CD4-positive, alpha-beta T cell treated with Interleukin-4 for 1 hour (primary cell): ENCODE measurements at places on chromosomes 5 and 9.

- DNase-seq = no peak
Measured at GRCh38 chr9:4678679-4679267, 596 bp upstream of the CDC37L1 start.

DNA sequence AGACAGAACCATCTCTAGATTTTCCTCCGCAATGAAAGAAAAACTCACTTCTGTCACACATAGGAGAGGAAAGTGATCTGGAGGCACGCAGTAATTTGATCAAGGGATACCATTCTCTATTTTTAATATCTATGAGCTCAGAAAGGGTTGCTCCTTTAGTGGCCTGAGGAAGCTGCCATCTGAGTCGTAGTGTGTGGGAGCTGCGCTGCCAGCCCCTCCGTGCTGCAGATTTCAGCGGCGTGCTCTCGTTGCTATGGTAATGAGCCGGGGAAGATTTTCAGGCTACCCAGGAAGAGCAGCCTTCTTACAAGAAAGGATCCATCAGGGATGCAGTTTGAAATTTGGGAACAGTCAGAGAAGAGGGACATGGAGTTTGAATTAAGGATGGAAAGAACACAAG lies 17.1 kb upstream of the GOLM1 start:
- DNase-seq = no peak

GRCh38 chr9:20623748-20624124 lies 1.4 kb upstream of the MLLT3 start:
- no peak for DNase-seq

DNA sequence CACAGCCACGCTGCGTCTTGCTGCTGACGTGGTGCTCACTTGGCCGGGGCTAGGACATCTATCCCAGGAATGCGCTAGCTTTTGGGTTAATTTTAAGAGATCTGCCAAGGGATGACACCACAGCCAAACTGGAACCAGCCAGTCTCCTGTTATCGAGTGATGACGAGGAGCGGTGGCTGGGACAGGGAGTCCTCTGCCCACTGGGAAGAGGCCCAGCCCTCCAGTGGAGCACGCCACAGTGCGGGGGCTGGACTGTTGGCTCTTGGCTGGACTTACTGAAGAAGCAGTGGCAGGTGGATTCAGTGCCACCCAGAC lies 55.1 kb upstream of the PHYKPL start:
- no peak for DNase-seq

GRCh38 chr5:108193021-108193795 lies 188.7 kb downstream of the FBXL17 start:
- no peak for DNase-seq

DNA sequence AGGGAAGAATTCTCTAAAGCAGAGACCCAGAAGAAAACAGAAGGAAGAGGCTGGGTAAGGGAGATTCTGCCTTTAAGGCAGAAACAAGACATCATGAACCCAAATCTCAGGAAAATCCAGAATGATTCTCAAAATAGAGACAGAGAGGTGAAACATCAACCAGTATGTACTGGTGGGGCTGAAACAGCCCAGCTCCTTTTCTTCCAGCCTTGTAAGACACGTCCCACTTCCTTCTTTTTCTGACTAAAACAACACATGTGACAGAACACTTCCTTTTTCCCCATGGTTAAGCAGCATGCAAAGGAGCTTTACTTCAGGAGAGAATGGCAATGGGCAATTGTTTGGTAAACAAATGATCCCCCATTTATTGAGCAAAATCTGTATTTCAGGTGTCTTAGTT lies 230.8 kb upstream of the NR4A3 start:
- peak; percentile 9 for DNase-seq

DNA sequence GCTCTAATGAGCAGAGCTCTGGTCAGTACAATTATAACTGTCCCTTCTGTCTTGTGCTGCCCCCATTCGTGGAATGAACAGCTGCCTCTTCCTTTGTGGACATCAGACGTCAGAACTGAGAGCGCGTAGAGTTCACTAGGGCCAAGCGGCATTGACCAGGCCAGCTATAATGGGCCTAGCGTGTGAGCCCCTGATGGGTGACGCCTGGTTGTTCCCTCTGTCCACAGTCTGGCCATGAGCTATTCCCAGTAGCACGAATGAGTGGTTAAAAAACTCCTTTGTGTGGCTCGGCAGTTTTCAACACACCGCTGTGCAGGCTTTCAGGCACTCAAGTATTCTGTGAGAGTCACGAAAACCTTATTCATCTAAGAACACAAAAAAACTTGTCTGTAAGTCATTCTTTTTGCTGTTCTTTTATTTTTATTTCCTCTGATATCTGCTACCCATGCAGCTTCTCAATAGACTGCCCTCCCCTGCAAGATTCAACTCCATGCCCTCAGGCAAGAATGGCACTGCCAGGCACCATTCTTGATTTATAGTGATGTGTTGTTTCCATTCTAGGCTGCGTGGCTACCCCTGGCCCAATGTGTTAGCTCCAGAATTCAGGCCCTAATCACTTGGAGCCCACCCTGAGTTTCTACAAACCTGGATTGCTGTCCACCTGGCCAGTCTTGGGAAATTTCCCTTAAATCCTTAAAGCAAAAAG lies 52.5 kb downstream of the ANKDD1B start:
- DNase-seq = no peak

GRCh38 chr9:133205996-133206931 lies 2.8 kb downstream of the OBP2B start:
- no peak for DNase-seq

GRCh38 chr5:44660251-44660650 lies 148.5 kb upstream of the MRPS30 start:
- DNase-seq = no peak

- no peak for DNase-seq
Measured at GRCh38 chr5:173458828-173459609, 130.8 kb upstream of the STC2 start.

- DNase-seq = no peak
Measured at GRCh38 chr9:91710158-91710557, 239.9 kb downstream of the ROR2 start.
